ENCODE measurements at places on chromosomes 1 and 21.

DNA sequence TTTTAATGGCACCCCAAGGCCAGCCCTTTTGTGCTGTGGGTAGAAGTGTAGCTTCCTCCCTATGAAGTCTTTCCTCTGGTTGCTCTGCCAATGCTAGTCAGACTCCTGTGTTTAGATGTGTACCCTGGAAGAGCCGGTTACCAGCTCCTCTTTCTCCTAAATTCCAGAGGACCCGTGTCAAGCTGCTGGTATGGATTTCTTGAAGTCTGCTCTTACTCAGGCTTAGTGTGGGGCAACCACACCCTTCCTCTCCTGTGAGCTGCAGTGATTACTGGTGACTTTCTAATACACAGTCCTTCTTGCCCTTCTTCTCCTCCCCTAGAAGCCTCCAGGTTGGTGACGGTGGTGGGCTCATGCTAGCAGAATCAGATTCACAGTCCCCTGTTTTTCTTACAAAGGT, 74.1 kb upstream of the AKT3 start:
- peak; percentile 72 for DNase-seq

DNA sequence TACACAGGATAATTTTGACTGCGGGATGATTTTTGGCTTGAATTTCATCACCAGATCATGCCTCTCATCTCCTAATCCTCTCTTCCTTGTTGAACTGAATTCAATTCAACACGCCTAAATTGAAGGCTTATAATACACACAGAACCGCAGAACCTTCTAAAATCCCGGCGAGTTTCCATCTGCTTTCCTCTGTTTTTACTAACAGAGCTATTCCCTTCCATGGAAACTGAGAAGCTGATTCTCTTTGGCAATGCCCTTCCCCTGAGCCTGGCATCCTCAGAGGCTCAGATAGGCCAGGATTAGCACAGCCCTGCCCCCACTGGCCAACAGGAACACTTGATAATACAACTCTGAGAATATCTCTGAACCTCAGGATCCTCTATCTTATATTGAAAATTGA, 130.2 kb downstream of the CAPN8 start:
- no peak for DNase-seq

- no peak for DNase-seq
These were observed 66.5 kb downstream of the PRRX1 start for GRCh38 chr1:170730438-170730837.

DNA sequence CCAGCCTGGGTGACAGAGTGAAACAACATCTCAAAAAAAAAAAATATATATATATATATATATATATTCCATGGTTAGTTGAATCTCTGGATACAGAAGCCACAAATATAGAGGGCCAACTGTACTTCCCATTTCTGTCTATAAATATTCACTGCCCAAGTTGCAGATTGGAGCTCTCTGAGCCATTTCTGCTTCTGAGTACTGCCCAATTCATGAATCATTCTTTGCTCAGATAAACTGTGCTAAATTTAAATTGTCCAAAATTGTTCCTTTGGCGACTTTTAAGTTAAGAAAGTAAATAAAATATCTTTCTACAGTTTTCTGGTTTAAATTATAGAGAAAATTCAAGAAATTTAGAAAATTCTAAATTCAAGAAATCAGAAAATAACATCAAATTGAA, 23.2 kb upstream of the C1orf146 start:
- DNase-seq = no peak

GRCh38 chr1:92929461-92929860, 31.8 kb downstream of the DIPK1A start:
- no peak for DNase-seq

DNA sequence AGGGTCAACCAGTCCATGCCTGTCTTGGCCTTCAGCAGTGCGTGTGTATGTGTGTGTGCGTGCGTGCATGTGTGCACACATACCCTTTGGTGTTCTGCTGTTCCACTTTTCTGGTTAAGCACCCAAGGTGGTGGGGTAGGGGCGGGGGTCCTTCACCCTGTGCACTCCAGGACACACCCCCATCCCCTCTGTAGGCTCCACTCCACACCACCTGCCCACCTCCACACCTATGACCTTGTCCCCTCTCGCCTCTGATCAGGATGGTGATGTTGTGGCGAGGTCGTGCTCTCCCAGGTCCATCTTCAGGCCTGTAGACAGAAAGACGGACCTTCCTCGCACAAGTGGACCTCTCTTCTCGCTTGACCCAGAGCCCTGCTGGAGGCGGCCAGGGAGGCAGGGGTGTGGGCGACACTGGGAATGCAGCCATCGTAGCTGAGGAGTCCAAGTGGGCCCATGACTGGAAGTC, 44.6 kb downstream of the WDR4 start:
- DNase-seq = no peak

GRCh38 chr1:83516369-83516768, 482.6 kb downstream of the TTLL7 start:
- no peak for DNase-seq

- no peak for DNase-seq
These were observed 245.2 kb downstream of the TRABD2B start for GRCh38 chr1:47751996-47752451.

GRCh38 chr1:66778969-66779368, 22.1 kb downstream of the INSL5 start:
- DNase-seq = no peak

- peak; percentile 86 for DNase-seq
These were observed 65.6 kb upstream of the DAB1 start for GRCh38 chr1:57489358-57490036.

DNA sequence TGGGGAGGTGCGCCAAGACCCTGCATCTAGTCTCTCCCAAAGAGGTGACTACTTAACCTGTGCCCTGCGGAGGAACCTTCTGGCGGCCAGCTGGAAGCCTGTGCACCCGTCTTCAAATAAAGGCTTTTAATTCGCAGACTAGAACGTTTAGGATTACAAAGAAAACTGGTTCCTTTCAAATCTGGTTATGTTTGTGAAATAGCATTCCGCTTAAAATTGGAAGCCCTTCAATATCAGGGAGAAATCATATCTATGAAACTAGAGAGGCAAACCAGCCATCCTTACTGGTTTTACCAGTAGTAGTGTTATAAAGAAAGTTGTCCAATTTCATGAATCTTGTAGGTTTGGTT, 250.8 kb downstream of the FAM72C start:
- DNase-seq = no peak

- no peak for DNase-seq
These were observed 194.4 kb downstream of the GIPC2 start for GRCh38 chr1:78240191-78240590.

GRCh38 chr1:37319284-37319683, 155.1 kb upstream of the ZC3H12A start:
- DNase-seq = no peak

- DNase-seq = no peak
These were observed 22.0 kb downstream of the HHIPL2 start for GRCh38 chr1:222525951-222526350.

- no peak for DNase-seq
These were observed 609.1 kb downstream of the KIF26B start for GRCh38 chr1:245763873-245764331.

GRCh38 chr1:236716160-236716559, 29.9 kb downstream of the ACTN2 start:
- no peak for DNase-seq

GRCh38 chr1:245197121-245197520, 42.3 kb downstream of the KIF26B start:
- DNase-seq = no peak

- DNase-seq = peak; percentile 68
These were observed 5.2 kb downstream of the LEPR start for GRCh38 chr1:65425697-65426096.

DNA sequence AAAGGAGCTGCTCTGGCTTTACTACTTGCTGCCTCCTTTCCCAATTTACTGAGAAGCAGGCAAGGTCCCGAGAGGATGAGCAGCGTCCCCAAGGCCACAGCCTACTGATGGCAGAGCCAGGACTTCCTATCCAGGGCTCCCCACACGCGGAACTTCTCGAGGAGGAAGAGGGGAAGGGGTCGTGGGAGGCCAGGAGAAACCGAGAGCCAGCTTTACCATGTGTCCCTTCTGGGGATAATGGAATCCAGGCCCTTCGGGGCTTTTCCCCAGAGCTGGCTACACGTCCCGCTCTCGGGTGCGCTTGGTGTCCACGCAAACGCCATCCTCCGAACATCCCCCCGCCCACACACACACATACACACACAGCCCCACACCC, 4.3 kb upstream of the CCN1 start:
- DNase-seq = peak; percentile 88

DNA sequence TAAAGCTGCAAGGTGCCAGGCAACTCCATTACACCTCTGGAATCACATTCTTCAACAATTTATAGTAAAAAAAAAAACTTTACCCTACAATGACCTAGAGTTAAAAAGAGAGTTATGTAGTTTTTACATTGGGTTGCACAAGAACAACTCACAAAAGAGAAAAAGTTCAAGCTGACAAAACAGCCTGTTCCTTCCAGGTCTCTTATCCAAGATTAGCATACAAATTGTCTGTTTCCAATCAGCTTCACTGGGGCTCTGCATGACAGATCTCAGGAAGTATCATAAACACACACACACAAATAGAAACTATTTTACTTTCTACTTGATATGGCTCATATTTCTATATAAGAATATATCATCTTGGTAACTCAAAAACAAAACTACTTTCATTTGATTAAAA, 154.6 kb downstream of the PCNX2 start:
- DNase-seq = peak; percentile 21

DNA sequence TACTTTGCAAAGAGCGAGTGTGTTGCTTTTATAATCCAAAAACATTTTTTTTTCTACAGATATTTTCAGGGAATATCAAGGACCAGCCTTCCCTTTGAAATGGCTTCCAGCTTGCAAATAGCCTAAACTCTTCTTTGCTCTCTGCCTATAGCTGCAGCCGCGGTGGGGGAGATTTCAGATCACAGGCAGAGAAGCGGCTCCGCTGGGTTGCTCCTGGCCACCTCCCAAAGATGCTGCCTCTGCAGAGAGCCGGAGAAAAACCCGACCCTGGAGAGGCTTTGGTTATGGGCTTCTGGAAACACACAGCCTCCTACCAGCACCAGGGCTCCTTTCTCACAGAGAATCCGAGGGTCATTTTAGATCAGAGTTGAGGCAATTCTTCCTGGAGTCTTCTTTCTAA, 18.6 kb upstream of the PAX7 start:
- no peak for DNase-seq

DNA sequence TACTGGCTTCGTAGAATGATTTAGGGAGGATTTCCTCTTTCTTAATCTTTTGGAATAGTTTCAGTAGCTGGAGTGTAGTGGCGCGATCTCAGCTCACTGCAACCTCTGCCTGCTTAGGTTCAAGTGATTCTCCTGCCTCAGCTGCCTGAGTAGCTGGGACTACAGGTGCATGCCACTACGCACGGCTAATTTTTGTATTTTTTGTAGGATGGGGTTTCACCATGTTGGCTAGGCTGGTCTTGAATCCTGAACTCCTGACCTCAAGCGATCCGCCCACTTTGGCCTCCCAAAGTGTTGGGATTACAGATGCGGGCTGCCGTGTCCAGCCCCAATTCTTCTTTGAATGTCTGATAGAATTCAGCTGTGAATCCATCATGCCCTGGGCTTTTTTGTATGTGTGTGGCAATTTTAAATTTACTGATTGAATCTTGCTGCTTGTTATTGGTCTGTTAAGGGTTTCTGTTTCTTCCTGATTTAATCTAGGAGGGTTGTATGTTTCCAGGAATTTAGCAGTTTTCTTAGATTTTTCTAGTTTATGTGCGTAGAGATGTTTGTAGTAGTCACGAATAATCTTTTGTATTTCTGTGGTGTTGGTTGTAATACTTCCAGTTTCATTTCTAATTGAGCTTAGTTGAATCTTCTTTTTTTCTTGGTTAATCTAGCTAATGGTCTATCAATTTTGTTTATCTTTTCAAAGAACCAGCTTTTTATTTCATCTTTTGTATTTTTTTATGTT, 15.3 kb downstream of the MAN1C1 start:
- DNase-seq = no peak

DNA sequence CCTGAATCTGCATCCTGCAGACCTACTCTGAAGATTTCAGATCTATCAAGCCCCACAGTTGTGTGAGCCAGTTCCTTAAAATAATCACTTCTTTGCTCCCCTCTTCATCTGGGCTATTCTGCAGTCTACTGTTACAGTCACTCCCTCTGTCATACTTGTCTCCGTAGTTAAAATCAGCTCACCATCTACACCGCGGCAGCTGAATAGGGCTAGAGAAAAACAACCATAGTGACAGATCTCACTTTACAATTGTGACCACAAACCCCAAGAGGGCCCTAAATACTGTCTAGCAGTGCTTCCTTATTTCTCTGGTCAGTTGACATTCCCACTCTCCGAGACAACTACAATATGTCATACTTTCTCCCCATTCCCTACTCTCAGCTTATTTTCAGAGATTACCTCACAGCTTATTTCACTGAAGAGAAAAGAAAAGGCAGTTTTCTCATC, 12.9 kb downstream of the DESI2 start:
- DNase-seq = peak; percentile 79

- no peak for DNase-seq
These were observed 196.8 kb downstream of the PTBP2 start for GRCh38 chr1:96918406-96918805.

DNA sequence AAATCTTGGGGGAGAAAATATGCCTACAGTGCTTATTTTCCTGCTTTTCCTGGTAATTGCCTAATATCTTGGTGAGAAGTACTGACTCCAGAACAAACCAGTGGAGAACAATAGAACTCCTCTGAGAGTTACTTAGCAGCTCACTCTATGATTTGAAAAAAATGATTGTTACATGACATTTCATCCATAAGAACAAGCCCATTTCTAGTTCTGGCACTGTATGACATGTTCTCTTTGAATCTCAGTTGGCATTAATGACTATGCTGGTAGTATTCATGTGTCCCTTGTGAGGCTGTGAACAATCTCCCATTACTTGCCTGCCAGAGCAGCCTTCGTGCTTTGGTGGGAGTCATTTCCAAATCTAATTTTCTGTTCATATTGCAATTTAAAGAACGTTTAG, 58.0 kb downstream of the CLIC4 start:
- no peak for DNase-seq

DNA sequence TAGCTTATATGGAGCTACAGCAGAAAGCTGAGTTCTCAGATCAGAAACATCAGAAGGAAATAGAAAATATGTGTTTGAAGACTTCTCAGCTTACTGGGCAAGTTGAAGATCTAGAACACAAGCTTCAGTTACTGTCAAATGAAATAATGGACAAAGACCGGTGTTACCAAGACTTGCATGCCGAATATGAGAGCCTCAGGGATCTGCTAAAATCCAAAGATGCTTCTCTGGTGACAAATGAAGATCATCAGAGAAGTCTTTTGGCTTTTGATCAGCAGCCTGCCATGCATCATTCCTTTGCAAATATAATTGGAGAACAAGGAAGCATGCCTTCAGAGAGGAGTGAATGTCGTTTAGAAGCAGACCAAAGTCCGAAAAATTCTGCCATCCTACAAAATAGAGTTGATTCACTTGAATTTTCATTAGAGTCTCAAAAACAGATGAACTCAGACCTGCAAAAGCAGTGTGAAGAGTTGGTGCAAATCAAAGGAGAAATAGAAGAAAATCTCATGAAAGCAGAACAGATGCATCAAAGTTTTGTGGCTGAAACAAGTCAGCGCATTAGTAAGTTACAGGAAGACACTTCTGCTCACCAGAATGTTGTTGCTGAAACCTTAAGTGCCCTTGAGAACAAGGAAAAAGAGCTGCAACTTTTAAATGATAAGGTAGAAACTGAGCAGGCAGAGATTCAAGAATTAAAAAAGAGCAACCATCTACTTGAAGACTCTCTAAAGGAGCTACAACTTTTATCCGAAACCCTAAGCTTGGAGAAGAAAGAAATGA, 37.6 kb downstream of the CENPF start:
- DNase-seq = no peak

All from mesenchymal stem cell (in vitro differentiated cells and primary cell).